ENCODE measurements at places on chromosomes 12 and 14.

DNA sequence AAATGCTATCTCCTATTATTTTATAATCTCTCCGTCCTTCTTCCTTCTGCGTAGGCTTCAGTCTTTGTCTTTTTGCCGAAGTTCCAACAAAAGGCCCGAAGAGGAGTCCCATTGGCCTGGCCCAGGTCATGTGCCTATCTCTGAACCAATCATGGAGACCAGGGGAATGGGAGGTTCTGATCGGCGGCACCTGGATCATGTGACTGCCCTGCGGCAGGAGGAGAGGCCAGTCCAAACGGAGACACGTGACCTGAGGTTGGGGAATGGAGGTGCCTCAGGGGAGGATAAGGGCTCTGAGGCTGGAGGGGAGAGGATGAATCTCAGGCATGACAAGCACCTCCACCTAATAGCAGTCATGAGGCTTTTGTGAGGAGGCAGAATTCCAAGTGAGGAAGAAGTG, 86.0 kb downstream of the AACS start:
- H3K27ac ChIP-seq = no peak overlapping the region
- DNase-seq = no peak
- no peaks in the 10 kb centered on the region for H3K4me1 ChIP-seq
- H3K27me3 ChIP-seq = no peaks in the 10 kb centered on the region
- H3K4me3 ChIP-seq = no peak overlapping the region

DNA sequence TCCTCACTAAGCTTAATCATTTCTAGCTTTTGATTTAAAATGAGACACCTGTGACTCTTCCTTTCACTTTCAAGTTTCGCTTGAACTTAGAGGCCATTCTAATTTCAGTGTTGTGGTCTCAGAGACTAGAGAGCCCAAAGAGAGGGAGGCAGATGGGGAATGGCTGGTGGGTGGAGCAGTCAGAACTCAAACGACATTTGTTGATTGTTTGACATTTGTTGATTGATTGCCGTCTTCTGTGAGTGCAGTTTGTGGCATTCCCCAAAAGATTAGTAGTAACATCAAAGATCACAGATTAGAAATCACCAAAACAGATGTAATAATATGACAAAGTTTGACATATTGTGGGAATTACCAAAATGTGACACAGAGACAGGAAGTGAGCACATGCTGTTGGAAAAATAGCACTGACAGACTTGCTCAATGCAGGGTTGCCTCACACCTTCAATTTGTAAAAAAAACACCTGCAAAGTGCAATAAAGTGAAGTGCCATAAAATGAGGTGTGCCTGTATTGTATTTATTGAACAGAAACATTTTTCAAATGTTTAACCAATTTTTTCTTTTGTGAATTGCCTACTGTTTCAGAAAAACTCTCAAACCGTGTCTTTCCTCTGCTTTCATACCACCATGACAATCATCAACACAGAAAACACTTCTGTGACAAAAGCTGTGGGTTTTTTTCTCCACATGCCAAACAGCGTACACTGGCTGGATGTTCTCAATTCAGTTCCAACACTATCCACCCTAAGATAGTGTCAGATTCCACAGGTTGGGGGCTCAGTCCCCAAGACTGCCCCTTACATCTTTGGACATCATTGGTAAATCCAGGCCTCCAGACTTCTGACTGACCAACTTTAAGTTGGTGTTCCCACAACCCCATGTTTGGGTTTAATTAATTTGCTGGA, 376.3 kb upstream of the RGS6 start:
- H3K27me3 ChIP-seq = no peaks in the 10 kb centered on the region
- H3K4me3 ChIP-seq = no peak overlapping the region
- H3K4me1 ChIP-seq = peaks cover 8% of the 10 kb centered on the region
- no peak overlapping the region for H3K27ac ChIP-seq
- H3K36me3 ChIP-seq = no peaks in the 10 kb centered on the region

GRCh38 chr14:99479906-99480869, at the start of gene SETD3:
Gene SETD3, minus strand, starts transcription at chr14:99480859. Its CDS starts 15,054 bp downstream, at chr14:99465805.
- peaks cover 27% of the 10 kb centered on the region for H3K4me1 ChIP-seq
- DNase-seq = peak; percentile 26
- no peaks in the 10 kb centered on the region for H3K27me3 ChIP-seq
- peak within 1 kb of the TSS; percentile 86 for H3K27ac ChIP-seq
- no peaks in the 10 kb centered on the region for H3K36me3 ChIP-seq

GRCh38 chr14:51395361-51395849, 155.4 kb downstream of the TMX1 start:
- no peak for DNase-seq
- peak overlapping the region; percentile 77 for H3K27ac ChIP-seq
- H3K27me3 ChIP-seq = no peaks in the 10 kb centered on the region
- peaks cover 34% of the 10 kb centered on the region for H3K4me1 ChIP-seq
- no peaks in the 10 kb centered on the region for H3K36me3 ChIP-seq
- no peak overlapping the region for H3K4me3 ChIP-seq

- peaks cover 5% of the 10 kb centered on the region for H3K36me3 ChIP-seq
- peaks cover 16% of the 10 kb centered on the region for H3K4me1 ChIP-seq
- H3K27me3 ChIP-seq = no peaks in the 10 kb centered on the region
Measured at GRCh38 chr12:561908-562593, 101.2 kb downstream of the NINJ2 start.

- DNase-seq = no peak
- H3K4me1 ChIP-seq = no peaks in the 10 kb centered on the region
- no peak overlapping the region for H3K4me3 ChIP-seq
- no peaks in the 10 kb centered on the region for H3K36me3 ChIP-seq
- H3K27ac ChIP-seq = no peak overlapping the region
Measured at GRCh38 chr14:95021588-95021987, 135.7 kb downstream of the DICER1 start.

GRCh38 chr12:112947314-112947713, 9.0 kb downstream of the OAS3 start:
- no peaks in the 10 kb centered on the region for H3K4me1 ChIP-seq
- no peak overlapping the region for H3K27ac ChIP-seq
- no peak for DNase-seq
- peaks cover 9% of the 10 kb centered on the region for H3K36me3 ChIP-seq

DNA sequence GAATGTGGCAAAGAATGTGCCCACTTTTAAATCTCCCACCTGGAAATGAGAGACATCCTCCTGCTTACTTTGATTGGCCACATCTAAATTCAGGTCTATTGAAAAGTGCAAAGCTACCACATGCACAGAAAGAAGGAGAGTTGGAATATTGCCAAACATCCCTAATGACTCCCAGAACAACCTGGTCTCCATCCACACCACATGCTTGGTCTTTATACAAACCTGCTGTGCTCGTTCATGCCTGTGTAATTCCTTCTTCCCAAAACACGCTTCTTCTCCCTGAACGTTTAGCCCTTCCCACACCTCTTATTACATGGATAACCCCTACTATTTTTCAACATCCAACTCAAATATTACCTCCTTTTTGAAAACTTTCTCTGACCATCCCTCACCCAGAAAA, 66.2 kb upstream of the BCL2L14 start:
- H3K4me3 ChIP-seq = no peak overlapping the region
- no peaks in the 10 kb centered on the region for H3K27me3 ChIP-seq
- no peak for DNase-seq
- H3K27ac ChIP-seq = no peak overlapping the region

- peaks cover 47% of the 10 kb centered on the region for H3K4me1 ChIP-seq
- no peaks in the 10 kb centered on the region for H3K27me3 ChIP-seq
- H3K36me3 ChIP-seq = no peaks in the 10 kb centered on the region
- H3K4me3 ChIP-seq = peak overlapping the region; percentile 29
- DNase-seq = no peak
- H3K27ac ChIP-seq = peak overlapping the region; percentile 80
Measured at GRCh38 chr12:52244615-52244994, 11.6 kb downstream of the KRT7 start.

- no peak for DNase-seq
- no peaks in the 10 kb centered on the region for H3K27me3 ChIP-seq
- no peaks in the 10 kb centered on the region for H3K4me1 ChIP-seq
- no peak overlapping the region for H3K27ac ChIP-seq
- no peaks in the 10 kb centered on the region for H3K36me3 ChIP-seq
Measured at GRCh38 chr14:22332686-22333421, 256.2 kb downstream of the DAD1 start.

DNA sequence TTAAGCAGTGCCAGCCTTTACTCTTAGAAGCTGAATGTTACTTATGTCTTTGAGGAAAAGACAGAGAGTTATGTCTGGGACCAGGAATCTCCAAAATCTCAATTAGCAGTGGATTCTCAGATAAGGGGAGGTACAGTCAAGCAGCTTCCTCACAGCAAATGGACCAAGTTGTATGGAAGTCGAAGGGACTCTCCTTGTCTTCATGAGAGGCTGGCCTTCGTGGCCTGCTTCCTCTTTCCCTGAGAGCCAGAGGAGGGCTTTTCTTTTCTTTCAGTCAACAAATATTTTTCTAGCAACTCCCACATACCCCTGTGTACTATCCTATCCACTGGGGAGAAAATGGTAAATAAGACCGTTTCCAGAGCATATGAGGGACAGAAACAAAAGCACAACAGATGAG, 6.6 kb upstream of the WNT5B start:
- H3K4me3 ChIP-seq = no peak overlapping the region
- no peak for DNase-seq
- no peaks in the 10 kb centered on the region for H3K27me3 ChIP-seq
- H3K27ac ChIP-seq = no peak overlapping the region
- no peaks in the 10 kb centered on the region for H3K36me3 ChIP-seq
- no peaks in the 10 kb centered on the region for H3K4me1 ChIP-seq

- no peak for DNase-seq
- H3K27ac ChIP-seq = no peak overlapping the region
- no peaks in the 10 kb centered on the region for H3K27me3 ChIP-seq
- H3K4me1 ChIP-seq = peaks cover 17% of the 10 kb centered on the region
Measured at GRCh38 chr14:54123841-54124240, 167.2 kb upstream of the BMP4 start.

DNA sequence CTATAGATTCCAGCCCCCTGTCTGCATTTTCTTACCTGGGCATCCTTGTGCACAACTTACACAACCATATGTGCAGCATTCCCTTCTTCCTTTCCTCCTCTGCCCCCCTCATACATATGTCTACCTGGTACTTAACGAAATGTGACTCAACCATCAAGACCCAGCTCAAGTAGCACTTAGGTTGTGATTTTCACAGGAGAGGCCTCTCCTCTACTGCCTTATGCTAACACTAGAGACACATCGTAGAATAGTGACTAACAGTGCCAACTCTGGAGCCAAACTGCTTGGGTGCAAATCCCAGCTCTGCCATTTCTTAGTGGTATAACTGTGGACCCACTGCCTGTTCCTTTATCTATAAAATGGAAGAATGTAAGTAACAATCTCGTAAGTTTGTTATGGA, 24.1 kb upstream of the PLEKHA5 start:
- no peaks in the 10 kb centered on the region for H3K36me3 ChIP-seq
- no peak overlapping the region for H3K4me3 ChIP-seq
- H3K4me1 ChIP-seq = no peaks in the 10 kb centered on the region
- no peak for DNase-seq

DNA sequence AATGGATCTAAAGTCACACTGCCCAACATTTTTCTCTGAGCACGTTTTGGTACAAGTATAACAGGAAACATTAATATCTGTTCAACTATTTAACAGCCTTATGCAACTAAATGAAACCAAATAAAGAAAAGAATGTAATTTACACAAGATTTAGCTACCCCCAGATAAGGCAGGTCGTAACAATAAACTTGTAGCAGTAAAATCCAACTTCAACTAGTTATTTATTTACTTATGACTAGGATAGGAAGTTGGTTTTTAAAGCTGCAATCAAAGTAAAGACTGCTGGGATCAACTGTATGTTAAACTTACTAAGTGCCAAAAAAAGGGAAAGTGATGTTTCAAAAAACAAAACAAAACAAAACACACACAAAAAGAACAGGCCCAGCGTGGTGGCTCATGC, 30.9 kb downstream of the FERMT2 start:
- peaks cover 75% of the 10 kb centered on the region for H3K4me1 ChIP-seq
- H3K4me3 ChIP-seq = peak overlapping the region; percentile 15
- no peaks in the 10 kb centered on the region for H3K27me3 ChIP-seq
- H3K36me3 ChIP-seq = no peaks in the 10 kb centered on the region
- peak overlapping the region; percentile 67 for H3K27ac ChIP-seq
- DNase-seq = no peak

- peak overlapping the region; percentile 96 for H3K4me3 ChIP-seq
- H3K27me3 ChIP-seq = no peaks in the 10 kb centered on the region
- H3K27ac ChIP-seq = peak overlapping the region; percentile 61
- no peak for DNase-seq
- H3K36me3 ChIP-seq = no peaks in the 10 kb centered on the region
Measured at GRCh38 chr12:46269429-46270241, 792 bp upstream of the SLC38A1 start.

DNA sequence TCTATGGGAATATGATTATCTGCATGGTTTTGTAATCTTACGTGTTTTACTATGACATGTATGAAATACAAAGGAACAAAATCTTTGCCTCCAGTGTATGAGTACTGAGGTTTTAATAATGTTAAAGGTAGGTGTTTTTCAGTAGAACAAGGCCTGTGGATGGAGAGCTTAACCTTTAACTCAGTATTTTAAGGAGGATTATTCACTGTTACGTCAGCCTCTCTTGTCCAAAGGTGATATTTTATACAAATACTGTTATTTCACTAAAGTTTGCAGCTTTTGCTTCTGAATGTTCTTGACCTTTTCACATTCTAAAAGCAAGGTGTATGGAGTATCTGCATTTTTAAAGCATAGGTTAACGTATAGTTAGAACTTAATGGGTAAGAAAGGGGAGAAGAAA, 195.3 kb downstream of the ERC1 start:
- H3K27me3 ChIP-seq = no peaks in the 10 kb centered on the region
- no peak for DNase-seq
- peaks cover 3% of the 10 kb centered on the region for H3K36me3 ChIP-seq
- no peak overlapping the region for H3K4me3 ChIP-seq

DNA sequence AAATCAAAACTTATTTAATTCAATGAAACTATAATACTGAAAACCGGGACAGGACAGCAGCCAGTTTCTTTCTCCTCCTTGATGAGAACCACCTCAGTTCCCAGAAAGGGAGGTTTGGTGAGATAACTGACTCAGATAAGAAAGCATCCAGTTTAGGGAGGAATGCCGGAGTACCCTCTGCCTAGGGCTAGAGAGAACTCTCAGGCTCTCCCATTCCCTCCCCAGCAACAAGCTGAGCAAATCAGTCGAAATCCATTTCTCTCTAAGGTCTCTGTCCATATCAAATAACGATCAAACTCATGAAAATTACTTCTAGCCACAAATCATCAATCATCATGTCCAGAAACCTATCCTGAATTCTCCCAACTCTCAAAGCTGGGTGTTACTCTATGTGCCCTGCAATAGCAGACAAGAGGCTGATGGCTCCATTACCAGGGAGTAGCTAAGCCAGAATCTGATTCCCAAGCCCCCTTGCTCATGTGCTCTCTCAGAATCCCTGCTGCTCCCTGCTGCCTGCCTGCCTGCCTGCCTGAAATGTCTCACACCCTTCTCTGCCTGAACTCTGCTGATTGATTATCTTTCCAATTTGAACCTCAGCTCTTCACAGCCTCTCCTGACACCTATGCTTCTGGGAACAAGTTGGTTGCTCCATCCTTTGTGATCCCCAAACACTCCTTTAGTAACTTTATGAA, 49.4 kb downstream of the SLC25A47 start:
- peaks cover 10% of the 10 kb centered on the region for H3K4me1 ChIP-seq
- H3K27me3 ChIP-seq = no peaks in the 10 kb centered on the region
- no peak overlapping the region for H3K4me3 ChIP-seq
- no peak for DNase-seq

- H3K36me3 ChIP-seq = no peaks in the 10 kb centered on the region
- no peaks in the 10 kb centered on the region for H3K27me3 ChIP-seq
- DNase-seq = no peak
- no peak overlapping the region for H3K4me3 ChIP-seq
Measured at GRCh38 chr12:127770118-127770517, 496.9 kb upstream of the TMEM132C start.

All from thoracic aorta (tissue), 2 donors.